ENCODE measurements at places on chromosomes 4 and X. TPM values are rescaled to one million over a fixed set of nuclear protein-coding genes. Genes with fewer than 3 reads are reported as not detected.

DNA sequence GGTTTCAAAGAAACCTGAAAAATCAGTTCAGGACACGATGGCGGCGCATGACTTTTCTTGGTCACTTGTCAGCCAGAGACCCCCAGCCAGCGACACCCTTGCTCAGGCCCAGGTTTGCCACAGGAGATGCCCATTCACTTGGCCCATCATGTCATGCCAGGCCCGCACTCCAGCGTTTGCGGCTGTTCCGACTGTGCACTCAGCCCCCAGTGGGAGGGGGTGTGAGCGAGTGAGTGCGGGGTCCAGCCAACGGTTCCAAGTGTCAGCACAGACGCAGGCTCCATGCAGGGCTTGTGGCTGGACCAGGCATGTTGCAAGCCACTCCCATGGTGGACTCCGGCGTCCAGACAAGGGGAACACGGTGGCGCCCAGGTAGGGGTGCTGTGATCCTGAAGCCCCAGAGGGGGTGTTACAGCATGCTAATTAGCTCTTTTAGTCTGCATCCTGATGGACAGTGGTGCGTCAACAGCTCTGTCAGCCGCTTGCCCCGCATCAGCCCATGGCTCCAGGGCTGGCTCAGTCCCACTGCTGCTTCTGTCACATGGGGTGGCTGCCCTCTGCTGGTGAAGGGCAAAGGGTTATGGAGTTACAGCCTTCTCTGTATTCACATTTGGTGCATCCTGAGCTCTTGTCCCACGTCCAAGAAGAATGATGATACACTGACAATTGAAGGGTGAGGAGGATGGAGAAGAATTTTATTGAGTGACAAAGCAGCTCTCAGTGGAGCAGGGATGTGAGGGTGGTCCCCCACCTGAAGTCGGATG, 3.7 kb upstream of the MAEA start:
- no peak for ATAC-seq

GRCh38 chrX:94942603-94943002, 1268.6 kb downstream of the FAM133A start:
- ATAC-seq, result no peak

GRCh38 chr4:76571274-76571673, 136.2 kb downstream of the SHROOM3 start:
- ATAC-seq, result no peak

GRCh38 chr4:3440979-3441500, 728 bp upstream of the HGFAC start:
- ATAC-seq, result no peak

- no peak for ATAC-seq
Observed at GRCh38 chr4:144461906-144462305, 184.1 kb upstream of the HHIP start.

Gene GABRB1
- total RNA-seq, result not detected

Gene NPY1R
- 1.1 TPM for total RNA-seq

Gene CSAG1
- not detected for total RNA-seq

Gene MAP7D2
- 0.27 TPM for total RNA-seq
